ENCODE measurements at places on chromosomes 11 and 22.

DNA sequence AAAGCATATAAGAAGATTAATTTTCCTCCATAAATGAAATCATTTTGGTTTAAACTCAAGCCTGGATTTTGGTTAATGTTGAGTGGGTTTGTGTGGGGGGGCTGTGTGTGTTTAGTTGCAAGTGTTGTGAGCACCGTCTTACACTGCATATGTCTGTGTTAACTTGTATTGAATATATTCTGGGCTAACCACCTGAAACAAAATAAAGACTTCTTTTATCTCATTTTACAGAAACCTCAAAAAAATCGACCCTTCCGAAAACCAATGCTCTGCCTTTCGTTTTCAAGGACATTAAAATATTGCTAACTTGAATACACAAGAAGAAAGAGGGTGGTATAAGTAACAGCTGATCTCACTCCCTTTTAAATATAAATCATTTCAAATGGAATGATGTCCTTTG is 192.2 kb upstream of the BLID start:
- DNase-seq = no peak

- no peak for DNase-seq
Observed at GRCh38 chr11:37948258-37948657, 1350.2 kb upstream of the RAG2 start.

DNA sequence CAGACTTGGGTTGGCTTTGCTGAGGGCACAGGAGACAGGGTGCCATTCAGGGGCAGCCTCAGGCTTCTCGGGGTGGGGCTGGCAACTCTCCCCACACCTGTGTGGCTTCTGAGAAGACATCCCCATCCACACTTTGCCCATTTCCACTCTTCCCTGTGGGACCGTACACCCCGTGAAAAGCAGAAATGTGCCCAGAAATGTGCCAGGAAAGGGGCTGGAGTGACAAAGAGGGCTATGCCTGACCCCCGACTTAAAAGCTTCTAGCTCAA is 50.6 kb downstream of the SGSM3 start:
- DNase-seq = no peak

- DNase-seq = peak; percentile 39
Observed at GRCh38 chr11:31641477-31642062, 132.0 kb downstream of the ELP4 start.

GRCh38 chr11:134207538-134208239 is 16.1 kb downstream of the NCAPD3 start:
- DNase-seq = peak; percentile 17

- DNase-seq = no peak
Observed at GRCh38 chr11:21634956-21635355, 557.9 kb upstream of the ANO5 start.

Measured in fibroblast of skin of right biceps (primary cell).